ENCODE measurements at places on chromosomes 12 and 14.

- peak; percentile 97 for DNase-seq
Observed at GRCh38 chr12:1661553-1662335, 29.1 kb upstream of the ADIPOR2 start.

- DNase-seq, result no peak
Observed at GRCh38 chr14:97543816-97544215, 746.6 kb downstream of the VRK1 start.

- no peak for DNase-seq
Observed at GRCh38 chr12:131438881-131439280, 272.0 kb upstream of the SFSWAP start.

DNA sequence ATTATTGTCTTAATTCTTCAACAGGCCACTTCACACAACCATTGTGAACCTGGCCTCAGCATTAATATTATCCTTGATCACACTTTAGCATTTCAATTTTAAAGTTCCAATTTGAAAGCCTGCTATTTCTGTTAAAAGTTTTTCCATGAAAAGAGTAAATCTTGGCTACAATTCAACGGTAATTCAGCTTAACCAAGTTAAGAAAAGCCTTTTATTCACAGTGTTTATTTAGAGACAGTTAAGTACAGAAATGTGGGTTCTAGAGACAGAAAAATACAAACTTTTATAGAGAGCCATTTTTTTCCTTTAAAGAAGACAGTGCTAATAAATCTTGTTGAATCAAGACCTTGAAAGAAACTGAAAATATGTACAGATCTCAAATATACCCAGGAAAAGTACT lies 103.9 kb downstream of the NPAS3 start:
- no peak for DNase-seq

- no peak for DNase-seq
Observed at GRCh38 chr14:105738638-105739037, 212.3 kb downstream of the TMEM121 start.

- DNase-seq, result no peak
Observed at GRCh38 chr14:57686304-57686703, 179.6 kb downstream of the SLC35F4 start.

DNA sequence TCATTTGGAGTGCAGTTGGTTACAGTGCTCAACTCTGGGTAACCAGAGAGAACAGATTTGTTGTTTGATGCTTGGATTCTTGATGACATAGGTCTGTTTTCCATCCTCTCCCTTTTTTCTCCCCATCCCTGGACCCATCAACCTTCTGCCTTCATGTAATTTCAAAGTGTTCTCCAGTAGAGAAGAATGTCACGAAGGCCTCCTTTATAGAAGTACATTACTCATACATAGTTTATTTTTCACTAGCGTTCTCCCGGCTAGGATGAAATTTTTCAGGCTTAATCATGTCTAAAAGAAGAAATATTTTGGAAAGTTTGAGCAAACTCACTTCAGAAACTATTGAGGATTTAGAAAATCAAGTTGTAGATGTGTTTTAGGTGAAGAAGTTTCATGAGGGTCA lies 20.9 kb upstream of the APPL2 start:
- DNase-seq, result no peak

GRCh38 chr12:54612225-54612750 lies 22.4 kb downstream of the LACRT start:
- DNase-seq, result no peak

DNA sequence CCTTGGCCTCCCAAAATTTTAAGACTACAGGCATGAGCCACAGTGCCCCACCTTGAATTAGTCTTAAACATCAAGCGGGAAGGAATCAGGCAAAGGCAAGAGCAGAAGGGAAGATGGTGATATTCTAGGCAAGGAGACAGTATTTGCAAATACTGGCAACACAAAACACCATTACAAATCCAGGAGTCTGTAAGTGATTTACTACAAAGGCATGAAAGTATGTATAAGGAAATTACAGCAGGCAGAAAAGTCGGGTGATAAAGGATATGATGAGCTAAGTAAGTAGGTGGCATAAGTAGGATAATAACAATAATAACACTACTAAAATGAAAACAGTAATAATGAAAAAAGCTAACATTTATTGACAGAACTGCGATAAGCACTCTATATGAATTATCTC lies 28.5 kb downstream of the FMNL3 start:
- no peak for DNase-seq

DNA sequence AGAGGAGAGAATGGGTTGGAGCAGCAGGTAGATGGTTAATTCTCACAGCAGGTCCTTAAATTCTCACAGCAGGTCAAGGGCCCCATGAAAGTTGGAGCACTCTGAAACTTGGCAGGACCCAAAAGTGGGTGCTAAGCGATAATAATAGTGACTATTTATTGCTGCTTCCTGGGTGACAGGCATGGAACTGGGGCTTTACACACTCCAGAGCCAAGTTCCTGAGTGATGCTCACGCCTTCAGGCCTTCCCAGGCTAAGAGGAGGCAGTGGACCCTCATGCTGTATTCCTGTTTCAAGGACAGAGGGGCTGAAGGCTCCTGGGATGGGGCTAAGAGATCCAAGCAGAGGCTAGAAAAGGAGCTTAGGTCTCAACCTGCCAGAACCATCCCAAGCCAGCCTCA lies 180.9 kb upstream of the VASH1 start:
- no peak for DNase-seq

DNA sequence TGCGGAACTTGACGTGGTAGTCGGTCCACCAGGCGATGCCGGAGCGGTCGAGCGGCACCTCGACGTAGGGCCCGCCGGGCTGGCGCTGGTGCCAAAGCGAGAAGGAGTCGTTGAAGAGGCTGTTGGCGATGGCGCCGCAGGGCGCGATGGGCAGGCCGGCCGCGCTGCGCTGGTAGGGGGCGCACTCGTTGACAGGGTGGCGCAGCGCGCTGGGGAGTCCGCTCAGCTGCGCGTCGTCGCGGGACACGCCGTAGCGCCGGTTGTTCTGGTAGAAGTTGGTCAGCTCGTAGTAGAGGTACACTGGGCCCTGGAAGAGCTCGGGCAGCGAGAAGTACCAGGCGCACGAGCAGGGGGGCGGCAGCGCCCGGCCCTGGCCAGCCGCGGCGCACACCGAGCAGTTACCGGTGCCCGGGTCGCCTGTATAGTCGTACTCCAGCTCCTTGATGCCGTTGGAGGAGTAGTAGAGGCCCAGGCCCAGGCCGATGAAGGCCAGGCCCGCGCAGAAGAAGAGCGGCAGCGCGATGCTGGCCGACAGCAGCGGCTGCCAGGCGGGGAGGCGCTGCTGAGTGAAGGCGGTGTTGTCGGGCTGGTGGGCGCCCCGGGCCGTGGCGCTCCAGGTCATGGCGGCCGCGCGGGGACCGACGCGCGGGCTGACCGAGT lies 482 bp downstream of the TMEM30B start:
- peak; percentile 90 for DNase-seq

- DNase-seq, result no peak
Observed at GRCh38 chr12:67362526-67362925, 93.4 kb downstream of the CAND1 start.

DNA sequence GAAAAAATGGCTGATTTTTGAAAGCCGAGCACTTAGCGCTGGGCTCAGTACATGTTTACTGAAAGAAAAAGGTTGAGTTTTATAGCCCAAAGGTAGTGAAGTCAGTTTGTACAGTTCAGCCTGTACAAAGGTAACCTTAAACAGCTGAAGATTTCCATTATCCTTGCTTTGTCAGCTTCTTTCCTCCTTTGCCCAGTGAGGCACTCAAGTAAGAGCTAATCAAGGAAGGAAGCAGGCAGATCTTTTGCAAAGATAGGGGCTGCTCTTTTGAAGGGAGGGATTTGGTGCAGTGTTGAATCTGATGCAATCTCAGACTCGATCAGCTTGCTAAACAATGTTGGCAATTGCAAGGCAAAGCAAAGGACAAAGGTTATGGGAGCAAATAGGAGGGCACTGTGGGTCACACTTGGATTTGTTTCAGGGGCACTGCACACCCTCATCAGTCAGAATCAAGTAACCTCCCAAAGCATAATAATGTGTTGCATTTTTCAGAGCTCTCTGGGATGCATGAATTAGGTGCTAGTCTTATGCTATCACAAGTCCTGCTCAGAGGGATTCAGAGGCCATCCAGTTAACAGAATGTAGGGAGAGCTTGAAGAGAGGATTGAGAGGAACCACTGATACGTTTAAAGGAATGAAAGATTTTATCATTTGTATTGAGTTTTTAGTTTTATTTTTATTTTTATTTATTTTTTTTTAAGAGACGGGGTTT lies 44.4 kb downstream of the ANO6 start:
- DNase-seq, result no peak

DNA sequence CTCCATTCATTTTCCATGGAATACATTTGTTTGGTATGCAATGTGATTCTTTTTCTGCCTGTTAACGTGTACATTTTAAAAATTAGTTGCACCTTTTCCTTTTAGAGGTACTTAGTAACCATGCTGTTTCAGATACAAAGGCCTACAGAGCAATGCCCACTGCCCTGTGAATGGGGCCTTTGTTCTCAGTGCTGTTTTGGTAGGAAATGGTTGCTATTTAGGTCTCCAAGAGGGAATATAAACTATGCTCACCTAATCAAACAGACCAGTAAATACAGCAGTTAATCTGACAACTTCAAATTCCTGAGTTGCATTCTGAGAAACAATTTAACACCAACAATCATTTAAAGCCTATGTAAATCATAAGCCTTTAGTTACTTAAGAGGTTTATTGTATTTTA lies 188.7 kb downstream of the BCAT1 start:
- no peak for DNase-seq

- DNase-seq, result no peak
Observed at GRCh38 chr12:12927211-12928079, 24.5 kb downstream of the GPRC5D start.

DNA sequence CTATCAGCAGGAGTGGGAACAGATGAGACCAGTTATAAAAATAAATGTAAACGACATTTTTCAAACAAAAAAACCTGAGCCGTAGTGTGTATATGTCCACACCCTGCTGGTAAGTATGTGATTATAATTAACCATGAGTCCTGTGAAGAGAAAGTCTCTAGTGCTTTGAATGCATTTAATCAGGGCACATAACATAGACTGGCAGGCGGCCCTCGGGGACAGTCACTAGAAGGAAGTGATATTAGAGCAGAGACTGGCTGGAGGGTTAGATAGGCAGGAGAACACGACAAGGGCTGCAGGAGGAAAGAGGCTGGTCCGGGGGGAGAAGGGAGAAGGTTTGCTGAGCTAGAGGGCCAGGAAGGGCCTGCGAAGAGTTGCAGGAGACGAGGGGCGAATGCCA lies 23.8 kb upstream of the ELK3 start:
- DNase-seq, result no peak

- DNase-seq, result no peak
Observed at GRCh38 chr14:61379639-61380184, 58.3 kb downstream of the PRKCH start.

GRCh38 chr12:89227774-89228173 lies 124.5 kb downstream of the DUSP6 start:
- no peak for DNase-seq

- peak; percentile 61 for DNase-seq
Observed at GRCh38 chr14:74500417-74501134, 7.0 kb downstream of the ISCA2 start.

DNA sequence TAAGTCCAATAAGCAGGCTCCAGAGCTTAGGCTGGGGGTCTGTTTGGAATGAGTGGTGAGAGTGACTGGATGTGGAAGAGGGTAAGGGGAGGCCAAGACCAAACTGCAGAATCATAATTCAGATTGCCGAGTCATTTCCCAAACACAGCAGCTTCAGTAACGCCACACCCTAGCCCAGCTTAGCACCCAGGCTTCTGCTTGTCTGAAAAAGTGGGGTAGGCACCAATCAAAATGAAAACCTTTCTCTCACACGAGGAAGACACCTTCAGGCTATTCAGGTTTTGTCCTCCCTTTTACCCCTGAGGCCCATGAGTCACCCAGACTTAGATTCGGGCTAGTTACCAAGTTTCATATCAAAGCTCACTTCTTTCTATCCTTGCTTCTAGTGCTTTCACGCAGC lies 306.1 kb downstream of the DAD1 start:
- no peak for DNase-seq

GRCh38 chr12:41552588-41552987 lies 364.5 kb downstream of the PDZRN4 start:
- no peak for DNase-seq

DNA sequence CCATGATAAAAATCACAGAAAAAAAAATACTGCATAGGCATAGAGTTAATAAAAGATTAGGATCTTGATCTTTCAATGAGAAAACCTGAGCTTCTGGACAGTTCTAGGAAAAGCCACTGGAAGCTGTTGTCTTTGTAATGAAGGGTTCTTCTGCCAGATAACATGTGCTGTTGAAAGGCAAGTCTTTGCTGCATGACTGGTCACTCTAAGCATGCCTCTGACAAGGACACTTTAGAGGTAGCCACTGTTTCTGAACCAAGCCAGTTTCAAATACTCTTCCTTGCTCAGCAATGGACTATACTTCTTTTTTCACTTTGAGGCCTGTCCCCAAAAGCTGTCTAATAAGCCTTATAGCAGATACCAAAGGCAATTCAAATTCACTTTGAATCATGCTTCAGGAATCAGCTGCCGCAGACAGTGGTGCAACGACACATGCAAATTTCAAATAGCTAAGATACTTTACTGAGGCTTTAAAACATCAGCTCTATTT lies 70.2 kb downstream of the BTG1 start:
- no peak for DNase-seq

- no peak for DNase-seq
Observed at GRCh38 chr14:22418631-22419030, 170.4 kb downstream of the DAD1 start.

- no peak for DNase-seq
Observed at GRCh38 chr12:33771889-33772288, 250.4 kb upstream of the ALG10 start.

DNA sequence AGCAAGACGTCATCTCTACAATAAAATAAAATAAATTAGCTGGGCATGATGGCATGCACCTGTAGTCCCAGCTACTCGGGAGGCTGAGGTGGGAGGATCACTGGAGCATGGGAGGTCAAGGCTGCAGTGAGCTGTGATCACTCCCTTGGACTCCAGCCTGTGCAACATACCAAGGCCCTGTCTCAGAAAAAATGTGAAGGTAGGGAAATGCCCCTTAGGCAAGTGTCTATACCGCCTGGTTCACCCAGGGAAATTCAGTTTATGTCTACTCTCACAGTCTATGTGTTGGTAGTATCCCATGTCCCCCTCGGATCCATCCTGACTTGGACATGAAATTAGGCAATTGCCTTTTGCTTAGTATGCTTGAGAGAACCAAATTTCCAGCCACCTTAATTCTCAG lies 88.4 kb upstream of the TMEM132C start:
- DNase-seq, result no peak

- peak; percentile 98 for DNase-seq
Observed at GRCh38 chr14:90827919-90828610, 11.8 kb upstream of the TTC7B start.

GRCh38 chr12:108495054-108495453 lies 20.0 kb upstream of the FICD start:
- DNase-seq, result no peak

- peak; percentile 88 for DNase-seq
Observed at GRCh38 chr12:52082988-52083637, 3.6 kb downstream of the SMIM41 start.

DNA sequence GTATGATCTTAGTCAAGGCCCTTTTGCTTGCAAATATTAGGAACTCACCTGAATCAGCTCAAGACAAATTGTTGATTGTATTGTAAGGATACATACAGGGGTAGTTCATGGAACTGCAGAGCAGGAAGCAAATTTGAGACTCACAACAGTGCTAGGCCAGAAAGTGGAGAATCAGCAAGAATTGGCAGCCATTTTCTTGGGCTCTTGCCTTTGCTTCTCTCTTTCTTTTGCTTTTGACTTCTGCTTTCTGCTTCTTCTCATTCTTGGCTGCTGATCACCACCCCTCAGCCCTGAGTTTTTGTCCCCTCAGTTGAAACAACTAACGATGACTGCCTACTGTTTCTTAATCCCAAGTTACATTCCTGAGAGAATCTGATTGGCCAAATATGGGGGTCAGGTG lies 34.8 kb downstream of the KCNK13 start:
- DNase-seq, result no peak

- DNase-seq, result no peak
Observed at GRCh38 chr12:38823314-38823713, 82.1 kb downstream of the CPNE8 start.
